ENCODE measurements at places on chromosomes 13 and 19.

- no peak for DNase-seq
These were observed 201.9 kb downstream of the RFC3 start for GRCh38 chr13:34019870-34020269.

GRCh38 chr19:43674596-43674995 lies 4.6 kb upstream of the PLAUR start:
- no peak for DNase-seq

- DNase-seq: no peak
These were observed 33.3 kb upstream of the GAS6 start for GRCh38 chr13:113897161-113897560.

- DNase-seq: no peak
These were observed 2.1 kb downstream of the ZMYM2 start for GRCh38 chr13:19960653-19960976.

GRCh38 chr13:98129059-98129746 lies 13.7 kb upstream of the FARP1 start:
- DNase-seq: no peak

DNA sequence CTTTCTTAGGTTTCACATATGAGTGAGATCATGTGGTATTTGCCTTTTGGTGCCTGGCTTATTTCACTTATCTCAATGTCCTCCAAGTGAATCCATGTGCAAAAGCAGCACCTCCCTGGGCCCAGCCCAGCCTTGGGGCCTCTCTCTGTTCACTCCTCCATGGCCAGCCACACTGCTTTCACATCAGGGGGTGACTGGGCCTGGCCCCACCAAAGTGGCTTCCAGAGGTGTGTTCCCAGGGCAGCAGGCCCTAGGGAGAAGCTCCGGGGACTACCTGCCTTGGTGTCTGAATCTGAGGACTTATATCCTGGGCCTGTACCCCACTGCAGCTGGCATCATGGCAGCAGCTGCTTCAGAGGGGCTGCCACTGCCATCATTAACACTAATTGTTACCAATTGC lies 829.9 kb upstream of the SLITRK5 start:
- DNase-seq: no peak

DNA sequence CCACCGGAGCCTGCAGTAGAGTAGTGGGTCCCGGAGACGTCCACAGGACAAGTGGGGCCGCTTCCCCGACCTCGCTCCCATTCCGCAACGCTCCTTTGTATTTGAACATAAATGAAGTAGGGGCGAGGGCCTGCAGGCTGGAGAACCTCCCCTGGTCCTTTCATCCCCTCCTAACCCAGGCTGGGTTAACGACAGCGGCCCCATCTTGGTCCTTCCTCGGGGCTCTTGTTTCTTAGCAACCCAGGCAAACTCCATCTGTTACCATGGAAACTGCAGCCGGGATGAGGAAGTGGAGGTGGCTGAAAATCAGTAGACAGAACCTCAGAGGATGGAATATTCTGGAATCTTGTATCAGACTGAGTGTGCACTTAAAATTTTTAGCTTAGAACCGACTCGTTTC lies 132.6 kb upstream of the USP29 start:
- no peak for DNase-seq

- DNase-seq: no peak
These were observed 5.8 kb downstream of the SMIM7 start for GRCh38 chr19:16654140-16654539.

- peak; percentile 59 for DNase-seq
These were observed 46.2 kb downstream of the ACTN4 start for GRCh38 chr19:38693380-38694223.

DNA sequence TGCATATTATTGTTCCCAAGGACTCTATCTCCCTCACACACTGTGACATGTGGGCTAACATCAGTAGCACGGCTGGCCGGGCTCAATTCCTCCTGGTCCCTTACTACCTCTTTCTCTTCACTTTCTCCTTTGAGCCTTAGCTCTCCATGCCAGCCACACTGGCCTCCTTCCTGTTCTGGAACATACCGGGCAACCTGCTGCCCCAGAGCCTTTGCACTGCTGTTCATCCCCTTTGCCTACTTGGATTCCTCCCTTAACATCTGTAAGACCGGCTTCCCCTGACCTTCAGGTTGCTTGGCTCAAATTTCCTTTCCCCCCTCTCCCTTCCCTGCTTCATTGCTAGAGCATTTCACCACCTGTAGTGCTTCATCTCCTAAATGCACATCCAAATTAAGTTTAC lies 17.1 kb downstream of the IRS2 start:
- DNase-seq: no peak

DNA sequence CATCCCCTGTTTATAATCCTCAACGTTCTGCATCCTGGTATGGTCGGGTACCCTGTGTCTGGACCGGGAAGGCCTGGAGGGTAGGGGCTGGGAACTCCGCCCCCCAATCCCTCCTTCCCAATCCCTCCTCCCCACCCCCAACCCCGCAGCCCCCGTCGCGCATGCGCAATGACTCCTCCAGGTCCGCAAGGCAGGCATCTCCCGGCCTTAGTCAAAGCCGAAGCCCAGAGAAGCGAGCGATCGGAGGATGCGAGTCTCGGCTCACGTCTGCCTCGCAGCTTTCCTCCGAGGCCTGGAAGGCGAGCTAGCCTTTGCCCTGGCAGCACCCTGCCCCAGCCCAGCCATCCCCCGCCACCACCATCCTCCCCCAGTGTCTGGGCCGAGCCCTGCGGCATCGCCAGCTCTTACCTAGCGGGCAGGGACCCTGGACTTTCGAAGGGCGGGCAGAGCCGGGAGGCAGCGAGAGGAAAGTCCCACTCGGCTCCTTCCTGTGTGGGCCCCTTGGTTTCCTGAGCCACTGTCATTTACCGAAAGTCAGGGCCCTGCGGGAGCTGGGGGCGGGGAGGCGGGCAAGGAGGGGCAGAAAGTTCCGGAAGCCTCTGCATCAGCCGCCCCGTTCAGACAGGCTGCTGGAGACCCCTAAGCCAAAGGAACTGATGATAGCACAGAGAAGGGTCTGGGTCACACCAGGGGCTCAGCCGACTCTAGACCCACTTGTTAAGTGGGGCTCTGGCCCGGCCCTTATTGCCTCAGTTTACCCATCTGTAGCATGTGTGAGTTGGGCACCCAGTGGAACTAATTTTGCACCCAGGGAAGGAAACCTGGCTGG lies at the start of gene JAK3:
Gene JAK3, minus strand, starts transcription at position 445 of the 829 bp plus-strand sequence. CDS start 3,565 bp downstream, outside the sequence.
- peak; percentile 91 for DNase-seq

DNA sequence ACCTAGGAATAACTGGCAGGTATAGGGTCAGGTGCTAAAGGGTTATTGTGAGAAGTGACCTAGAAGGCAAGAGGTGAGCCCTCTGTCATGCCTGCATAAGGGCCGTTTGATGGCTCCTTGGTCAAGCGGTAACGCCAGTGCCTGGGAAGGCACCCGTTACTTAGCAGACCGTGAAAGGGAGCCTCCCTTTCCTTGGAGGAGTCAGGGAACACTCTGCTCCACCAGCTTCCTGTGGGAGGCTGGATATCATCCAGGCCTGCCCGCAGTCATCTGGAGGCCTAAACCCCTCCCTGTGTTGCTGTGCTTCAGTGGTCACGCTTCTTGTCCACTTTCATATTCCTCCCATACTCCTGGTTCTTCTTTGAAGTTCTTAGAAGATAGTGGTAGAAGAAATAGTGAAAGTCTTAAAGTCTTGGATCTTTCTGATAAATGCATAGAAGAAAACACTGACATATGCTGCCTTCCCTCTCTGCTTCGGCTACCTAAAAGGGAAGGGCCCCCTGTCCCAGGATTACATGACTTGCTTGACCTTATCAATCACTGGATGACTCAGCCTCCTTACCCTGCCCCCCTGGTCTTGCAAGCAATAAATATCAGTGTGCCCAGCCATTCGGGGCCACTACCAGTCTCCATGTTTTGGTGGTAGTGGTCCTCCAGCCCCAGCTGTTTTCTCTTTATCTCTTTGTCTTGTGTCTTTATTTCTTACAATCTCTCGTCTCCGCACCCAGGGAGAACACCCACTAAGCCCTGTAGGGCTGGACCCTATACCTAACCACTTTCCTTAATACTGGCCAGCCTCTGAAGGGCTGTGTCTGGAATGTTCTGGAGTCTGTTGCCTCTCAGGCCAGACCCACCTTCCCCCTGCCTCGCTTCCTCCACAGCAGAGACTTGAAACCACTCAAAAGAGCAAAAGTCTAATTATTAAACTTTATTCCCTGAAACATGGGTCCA lies 16.1 kb upstream of the ABCC4 start:
- DNase-seq: no peak

DNA sequence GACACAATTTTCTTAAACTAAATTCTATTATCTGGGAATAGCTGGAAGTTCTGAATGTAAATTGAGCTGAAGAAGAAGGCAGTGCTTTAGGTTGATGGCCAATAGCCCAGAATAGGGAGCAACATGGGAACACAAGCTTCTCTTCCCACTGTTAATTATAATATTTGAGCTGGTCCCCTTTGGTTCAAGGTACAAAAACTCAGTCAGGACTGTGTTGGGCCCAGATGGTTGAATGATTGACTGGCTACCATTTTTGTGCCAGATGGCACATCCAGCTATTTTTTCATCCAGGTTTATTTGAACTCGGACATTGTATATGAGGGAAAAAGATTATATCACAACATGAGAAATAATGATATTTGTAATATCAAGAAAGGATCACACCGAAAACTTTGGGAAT lies 458.9 kb downstream of the SLITRK1 start:
- DNase-seq: no peak

DNA sequence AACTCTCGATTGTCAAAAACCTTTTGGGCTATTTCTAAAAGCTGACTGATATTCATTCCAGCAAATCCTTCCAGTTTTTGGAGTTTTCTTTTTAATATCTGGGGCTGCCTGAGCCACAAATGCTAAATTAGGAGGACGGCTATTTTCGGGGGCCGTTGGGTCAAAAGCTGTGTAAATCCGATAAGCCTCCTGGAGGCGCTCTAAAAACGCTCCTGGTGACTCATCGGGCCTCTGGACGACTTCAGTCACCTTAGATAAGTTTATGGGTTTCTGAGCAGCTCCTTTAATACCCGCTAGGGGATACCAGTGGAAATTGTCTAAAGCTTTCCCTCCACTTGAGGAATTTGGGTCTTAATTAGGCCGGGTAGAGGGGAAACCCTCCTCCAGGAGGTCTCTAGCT lies 66.4 kb downstream of the ZNF730 start:
- DNase-seq: no peak

DNA sequence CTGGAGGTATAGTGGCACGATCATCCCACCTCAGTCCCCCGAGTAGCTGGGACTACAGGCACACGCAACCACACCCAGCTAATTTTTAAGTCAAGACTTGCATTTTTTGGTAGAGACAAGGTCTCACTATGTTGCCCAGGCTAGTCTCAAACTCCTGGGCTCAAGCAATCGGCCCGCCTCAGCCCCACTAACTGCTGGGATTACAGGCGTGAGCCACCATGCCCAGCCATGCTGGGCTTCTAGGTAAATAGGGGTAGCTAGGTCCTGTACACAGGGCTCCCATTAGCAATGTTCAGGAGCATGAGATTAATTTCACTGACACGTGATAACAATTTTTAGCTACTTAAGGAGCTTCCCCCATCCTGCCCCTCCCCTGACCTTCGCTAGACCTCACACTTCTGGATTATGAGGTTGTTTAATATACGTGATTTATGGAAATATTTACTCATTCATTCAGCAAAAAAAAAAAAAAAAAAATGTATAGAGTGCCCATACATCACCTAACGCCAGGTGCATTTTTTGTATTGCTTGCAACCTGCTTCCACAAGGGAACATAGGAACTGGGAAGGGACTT lies 19.2 kb downstream of the TMEM272 start:
- no peak for DNase-seq

GRCh38 chr19:41521931-41522555 lies 53.9 kb upstream of the CEACAM21 start:
- peak; percentile 63 for DNase-seq

GRCh38 chr13:51237887-51238286 lies 15.7 kb downstream of the FAM124A start:
- DNase-seq: no peak

GRCh38 chr13:51874651-51875050 lies 12.9 kb downstream of the CCDC70 start:
- DNase-seq: no peak

DNA sequence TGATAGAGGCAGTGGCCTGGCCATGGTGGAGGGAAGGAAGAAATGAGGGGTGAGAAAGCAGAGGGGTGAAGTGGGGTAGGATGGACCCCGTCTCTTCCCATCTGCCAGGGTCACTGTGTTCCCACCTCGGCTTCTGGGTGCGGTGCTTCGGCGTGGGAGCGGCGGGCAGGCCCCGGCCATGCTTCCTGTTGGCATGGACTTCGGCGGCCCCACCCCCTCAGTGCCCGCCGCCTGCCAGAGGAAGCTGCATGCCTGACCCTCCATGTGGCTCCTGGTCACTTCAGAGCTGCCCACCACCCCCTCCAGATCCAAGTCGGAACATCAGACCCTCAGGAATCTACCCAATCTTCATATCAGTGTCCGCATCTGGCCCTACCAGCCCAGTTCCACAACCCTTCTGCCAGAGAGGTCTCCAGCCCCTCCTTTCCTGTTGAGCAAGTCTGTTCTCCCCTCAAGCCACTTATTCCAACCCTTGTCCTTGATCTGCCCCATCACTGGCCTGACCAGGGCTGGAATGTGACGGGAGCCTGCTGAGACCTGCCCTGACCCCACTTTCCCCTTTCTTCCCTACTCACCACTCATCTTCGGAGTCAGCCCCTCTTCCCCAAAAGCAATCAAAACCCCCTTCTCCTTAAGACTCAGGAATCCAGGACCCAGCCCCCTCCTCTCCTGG lies 1.5 kb downstream of the KCNN4 start:
- no peak for DNase-seq

GRCh38 chr13:44795176-44795575 lies 194.1 kb downstream of the NUFIP1 start:
- DNase-seq: no peak

- DNase-seq: no peak
These were observed 2.4 kb downstream of the CLN5 start for GRCh38 chr13:76994281-76994680.

DNA sequence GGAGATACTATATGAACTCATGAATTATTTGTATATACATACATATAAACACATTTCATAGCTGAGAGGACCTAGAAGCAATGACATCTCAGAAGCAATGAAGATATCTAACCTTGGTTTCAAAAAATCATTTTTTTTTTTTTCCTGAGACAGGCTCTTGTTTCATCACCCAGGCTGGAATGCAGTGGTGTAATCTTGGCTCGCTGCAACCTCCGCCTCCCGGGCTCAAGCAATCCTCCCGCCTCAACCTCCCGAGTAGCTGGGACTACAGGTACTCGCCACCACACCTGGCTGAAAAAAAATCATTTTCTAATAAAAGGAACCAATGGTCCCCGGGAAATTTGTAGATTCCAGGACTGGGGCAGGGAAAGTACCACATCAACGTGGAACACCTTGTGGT lies 4.0 kb downstream of the ZNF565 start:
- no peak for DNase-seq

Measured in CD4-positive, alpha-beta T cell treated with Interleukin-6 for 4 hours (primary cell).